ENCODE measurements at places on chromosomes 12 and 14. TPM values are rescaled to one million over a fixed set of nuclear protein-coding genes. Genes with fewer than 3 reads are reported as not detected.

Gene ZFP36L1
- 311 TPM for total RNA-seq

Gene NUBPL
- total RNA-seq, result 13.8 TPM

DNA sequence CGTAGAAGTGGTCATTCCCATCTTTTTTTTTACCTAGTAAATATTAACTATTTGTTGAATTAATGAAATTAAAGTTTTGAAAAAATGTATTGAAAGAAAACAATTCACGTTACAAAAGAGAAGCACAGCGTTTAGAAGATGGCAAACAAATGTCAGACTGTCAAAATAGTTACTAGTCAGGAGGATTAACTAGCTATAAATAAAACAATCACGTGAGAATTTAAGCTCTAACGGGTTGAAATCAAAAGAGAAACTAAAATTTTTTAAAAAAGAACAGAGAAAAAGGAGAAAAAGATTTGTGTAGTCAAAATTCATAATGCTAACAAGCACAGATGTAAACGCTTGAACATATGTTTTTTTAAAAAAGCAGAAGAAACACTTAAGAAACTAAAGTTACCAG lies 26.4 kb downstream of the DDHD1 start:
- no peak for DNase-seq

DNA sequence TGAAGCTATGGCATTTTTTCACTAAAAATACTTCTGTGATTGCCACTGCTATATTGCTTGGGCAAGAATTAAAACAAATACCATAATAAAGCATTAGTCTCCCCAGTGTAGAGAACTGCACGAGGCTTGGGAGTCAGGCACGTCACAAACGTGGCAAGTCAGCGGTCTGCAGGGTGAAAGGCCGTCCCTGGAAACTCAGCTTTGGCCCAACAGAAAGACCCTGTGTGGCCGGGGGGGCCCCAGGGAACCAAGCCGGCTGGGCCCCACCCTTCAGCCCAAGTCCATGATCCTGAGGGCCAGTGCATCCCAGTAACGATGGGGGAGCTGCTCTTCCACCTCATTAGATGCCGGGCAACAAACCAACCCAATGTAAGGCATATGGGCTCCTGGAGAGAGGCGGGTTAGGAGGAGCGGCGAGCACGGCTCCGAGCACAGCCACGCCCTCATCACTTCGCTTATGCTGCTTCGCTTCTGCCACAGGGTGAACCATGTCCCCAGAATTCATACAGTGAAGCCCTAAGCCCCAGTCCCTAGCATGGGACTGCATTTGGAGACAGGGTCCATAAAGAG lies 50.9 kb upstream of the GPR68 start:
- DNase-seq, result no peak

Gene SLC8A3
- 0.46 TPM for total RNA-seq

DNA sequence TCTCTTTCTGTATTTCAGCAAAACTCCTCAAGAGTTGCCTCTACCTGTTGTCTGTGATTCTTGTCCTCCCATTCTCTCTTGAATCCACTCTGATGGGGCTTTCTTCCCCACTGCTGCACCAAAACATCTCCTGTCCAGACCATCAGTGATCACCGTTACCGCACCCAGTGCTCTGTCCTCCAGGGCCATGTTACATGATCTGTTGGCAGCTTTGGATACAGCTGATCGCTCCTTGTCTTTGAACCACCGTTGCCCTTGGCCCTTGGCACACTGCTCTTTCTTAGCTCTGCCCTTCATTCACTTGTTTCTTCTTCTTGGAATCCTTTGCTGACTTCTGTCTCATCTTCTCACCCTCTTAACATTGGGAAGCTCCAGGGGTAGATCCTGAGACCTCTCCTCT lies 333.7 kb upstream of the FKBP4 start:
- DNase-seq, result peak; percentile 56

- no peak for DNase-seq
Measured at GRCh38 chr12:66058554-66058953, 72.0 kb downstream of the LLPH start.

Gene MOK
- total RNA-seq, result 8.4 TPM

DNA sequence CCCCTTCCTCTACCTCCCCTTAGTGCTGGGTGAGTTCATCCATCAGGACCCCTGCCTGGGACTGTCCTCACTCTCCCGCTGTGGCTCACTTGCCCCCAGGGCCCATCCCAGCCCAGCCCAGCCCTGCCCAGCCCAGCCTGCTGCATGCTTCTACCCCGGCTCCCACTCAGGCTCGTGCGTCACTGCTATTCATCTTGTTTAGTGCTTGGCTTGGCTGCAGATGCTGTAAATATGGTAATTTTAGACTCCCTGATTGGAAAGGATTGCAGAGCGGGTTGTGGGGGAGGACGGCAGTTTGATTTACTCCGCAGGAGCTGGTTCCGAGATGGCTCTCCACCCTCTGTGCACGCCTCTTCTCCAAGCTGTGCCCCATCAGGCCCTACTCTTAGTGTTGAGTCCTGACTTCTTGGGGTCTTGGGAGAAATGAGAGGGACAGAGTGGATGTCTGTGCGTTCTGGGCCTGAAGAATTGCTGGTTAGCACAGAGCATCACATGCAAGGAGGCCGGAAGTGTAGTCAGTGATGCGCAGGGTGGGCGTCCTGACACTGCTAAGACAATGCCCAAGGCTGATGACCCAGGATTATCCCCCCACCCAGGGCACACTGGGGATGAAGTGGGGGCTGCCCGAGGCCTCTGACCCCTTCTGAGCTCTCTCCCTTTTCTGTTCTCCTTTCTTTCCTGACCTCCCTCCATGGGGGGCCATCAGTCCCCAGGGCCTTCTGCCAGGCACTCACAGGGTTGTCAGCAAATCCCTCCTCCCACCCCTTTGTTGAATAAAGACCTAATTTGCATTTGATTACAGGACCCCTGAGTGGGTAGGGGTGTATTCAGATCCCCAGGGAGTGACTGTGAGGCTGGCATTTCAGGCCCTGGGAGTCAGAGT lies 244.4 kb downstream of the ZFP36L1 start:
- peak; percentile 96 for DNase-seq
